ENCODE measurements at places on chromosomes 2 and 18. TPM values are rescaled to one million over a fixed set of nuclear protein-coding genes. Genes with fewer than 3 reads are reported as not detected.

The C2orf72 gene
- 16.7 TPM for total RNA-seq

The COLEC11 gene
- total RNA-seq: 0.33 TPM

- no peak for DNase-seq
- H3K36me3 ChIP-seq: peaks cover 3% of the 10 kb centered on the region
- H3K27ac ChIP-seq: no peak overlapping the region
- no peaks in the 10 kb centered on the region for H3K27me3 ChIP-seq
- H3K4me1 ChIP-seq: no peaks in the 10 kb centered on the region
- H3K4me3 ChIP-seq: no peak overlapping the region
Observed at GRCh38 chr2:18649502-18650135, 60.2 kb upstream of the NT5C1B start.

GRCh38 chr2:53903011-53903410, 43.2 kb upstream of the GPR75 start:
- H3K4me1 ChIP-seq: no peaks in the 10 kb centered on the region
- peaks cover 38% of the 10 kb centered on the region for H3K36me3 ChIP-seq
- DNase-seq: no peak
- H3K4me3 ChIP-seq: no peak overlapping the region
- no peaks in the 10 kb centered on the region for H3K27me3 ChIP-seq

DNA sequence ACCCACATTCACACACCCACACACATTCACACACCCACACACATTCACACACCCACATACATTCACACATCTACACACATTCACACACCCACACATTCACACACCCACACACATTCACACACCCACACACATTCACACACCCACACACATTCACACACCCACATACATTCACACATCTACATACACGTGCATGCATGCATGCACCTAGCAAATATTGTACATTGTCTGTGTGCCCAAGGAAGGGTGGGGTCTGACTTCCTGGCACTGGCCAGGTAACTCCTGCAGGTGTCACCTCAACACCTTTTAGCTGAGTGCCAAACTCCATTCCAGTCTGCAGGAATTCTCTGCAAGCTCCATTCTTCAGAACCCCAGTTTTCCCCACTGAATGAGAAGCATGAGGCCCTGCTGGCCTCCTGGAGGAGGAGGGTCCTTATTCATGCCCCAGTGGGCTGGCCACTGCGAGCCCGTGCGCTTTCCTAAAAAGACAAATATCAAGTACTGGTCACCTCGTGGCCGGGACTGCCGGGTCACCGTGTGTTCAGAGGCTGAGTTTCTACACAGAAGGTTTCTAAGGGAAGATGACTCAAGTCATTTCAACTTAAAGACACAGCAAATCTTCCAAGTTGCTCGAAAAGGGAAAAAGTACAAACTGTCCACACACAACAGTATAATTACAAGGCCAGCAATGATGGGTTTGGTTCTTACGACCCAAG, 131.5 kb downstream of the HDAC4 start:
- DNase-seq: no peak
- no peak overlapping the region for H3K4me3 ChIP-seq
- no peaks in the 10 kb centered on the region for H3K27me3 ChIP-seq
- peaks cover 80% of the 10 kb centered on the region for H3K4me1 ChIP-seq
- peak overlapping the region; percentile 10 for H3K27ac ChIP-seq

The DLGAP1 gene
- total RNA-seq: 3.7 TPM

The CRYGD gene
- not detected for total RNA-seq

DNA sequence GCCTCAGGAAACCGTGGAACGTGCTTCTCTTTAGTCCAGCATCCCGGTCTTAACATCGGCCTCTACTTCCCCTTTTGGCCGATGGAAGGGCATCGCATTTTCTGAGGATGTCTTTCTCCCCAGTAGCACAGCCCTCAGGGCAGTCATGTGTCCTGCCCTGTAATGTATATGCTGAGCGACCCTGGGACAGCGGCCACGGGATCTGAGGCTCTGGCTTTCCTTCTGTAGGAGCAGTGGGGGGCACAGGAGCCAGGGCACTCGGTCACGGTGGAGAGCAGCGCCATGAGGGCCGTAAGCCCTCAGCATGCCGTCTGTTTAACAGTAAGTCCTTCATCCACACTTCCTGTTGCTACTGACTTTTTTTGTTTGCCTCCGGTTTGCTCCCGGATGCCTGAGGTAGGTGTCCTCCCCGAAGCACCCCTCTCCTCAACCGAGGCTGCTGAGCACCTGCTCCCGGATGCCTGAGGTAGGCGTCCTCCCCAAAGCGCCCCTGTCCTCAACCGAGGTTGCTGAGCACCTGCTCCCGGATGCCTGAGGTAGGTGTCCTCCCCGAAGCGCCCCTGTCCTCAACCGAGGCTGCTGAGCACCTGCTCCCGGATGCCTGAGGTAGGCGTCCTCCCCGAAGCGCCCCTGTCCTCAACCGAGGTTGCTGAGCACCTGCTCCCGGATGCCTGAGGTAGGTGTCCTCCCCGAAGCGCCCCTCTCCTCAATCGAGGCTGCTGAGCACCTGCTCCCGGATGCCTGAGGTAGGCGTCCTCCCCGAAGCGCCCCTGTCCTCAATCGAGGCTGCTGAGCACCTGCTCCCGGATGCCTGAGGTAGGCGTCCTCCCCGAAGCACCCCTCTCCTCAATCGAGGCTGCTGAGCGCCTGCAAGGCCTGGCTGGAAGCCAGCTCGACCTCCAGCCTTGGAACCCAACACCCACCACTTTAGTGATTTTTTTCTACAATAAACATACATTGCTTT, 169.3 kb downstream of the HDAC4 start:
- H3K4me1 ChIP-seq: peaks cover 35% of the 10 kb centered on the region
- no peak overlapping the region for H3K27ac ChIP-seq
- H3K27me3 ChIP-seq: no peaks in the 10 kb centered on the region
- DNase-seq: no peak
- H3K36me3 ChIP-seq: no peaks in the 10 kb centered on the region
- H3K4me3 ChIP-seq: no peak overlapping the region
